ENCODE measurements at places on chromosomes 5 and 9.

- DNase-seq, result no peak
These were observed 3.0 kb upstream of the FAM78A start for GRCh38 chr9:131279196-131279862.

GRCh38 chr9:130398487-130399240 is 46.1 kb upstream of the ASS1 start:
- DNase-seq, result no peak

- no peak for DNase-seq
These were observed 127.7 kb downstream of the C9orf50 start for GRCh38 chr9:129493002-129493705.

DNA sequence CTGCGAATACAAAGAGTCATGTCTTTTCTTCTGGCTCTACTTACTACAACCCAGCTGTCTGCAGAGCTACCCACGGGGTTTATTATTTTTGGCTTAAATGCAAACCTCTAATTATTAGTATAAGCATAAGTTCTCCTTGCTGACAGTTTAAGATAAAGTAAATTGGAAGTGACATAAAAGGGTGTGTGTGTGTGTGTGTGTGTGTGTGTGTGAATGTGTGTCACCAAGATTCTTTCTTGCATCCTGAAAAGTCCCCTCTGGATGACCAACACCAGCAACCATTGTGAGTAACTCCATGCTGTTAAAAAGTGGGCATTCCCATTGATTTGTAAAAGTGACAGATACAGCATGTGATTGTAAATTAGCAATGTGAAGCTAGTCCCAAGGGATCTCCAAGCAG is 803.8 kb upstream of the ZNF608 start:
- DNase-seq, result no peak

GRCh38 chr9:106958955-106959657 is 96.1 kb downstream of the ZNF462 start:
- DNase-seq, result no peak

GRCh38 chr9:22240619-22241018 is 206.0 kb upstream of the DMRTA1 start:
- no peak for DNase-seq

DNA sequence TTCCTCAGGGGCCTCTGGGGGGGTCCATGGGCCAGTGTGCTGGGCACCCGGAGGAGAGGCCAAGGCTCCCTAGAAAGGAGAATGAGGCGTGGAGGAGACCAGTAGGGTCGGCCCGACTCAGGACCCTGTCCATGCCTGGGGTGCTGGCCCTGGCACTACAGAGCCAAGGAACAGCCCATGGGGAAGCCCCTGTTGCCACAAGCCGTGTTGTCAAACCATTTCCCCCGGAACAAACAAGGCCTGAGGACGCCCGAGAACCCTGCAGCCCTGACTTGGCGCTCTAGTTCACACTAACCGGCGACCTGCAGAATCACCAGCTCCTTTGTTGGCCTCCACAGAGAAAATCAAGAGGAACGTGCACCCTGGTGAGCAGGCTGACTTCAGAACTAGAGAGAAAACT is 41.6 kb upstream of the SLC12A7 start:
- DNase-seq, result no peak

GRCh38 chr9:77455312-77455927 is 192.7 kb downstream of the GNA14 start:
- no peak for DNase-seq

DNA sequence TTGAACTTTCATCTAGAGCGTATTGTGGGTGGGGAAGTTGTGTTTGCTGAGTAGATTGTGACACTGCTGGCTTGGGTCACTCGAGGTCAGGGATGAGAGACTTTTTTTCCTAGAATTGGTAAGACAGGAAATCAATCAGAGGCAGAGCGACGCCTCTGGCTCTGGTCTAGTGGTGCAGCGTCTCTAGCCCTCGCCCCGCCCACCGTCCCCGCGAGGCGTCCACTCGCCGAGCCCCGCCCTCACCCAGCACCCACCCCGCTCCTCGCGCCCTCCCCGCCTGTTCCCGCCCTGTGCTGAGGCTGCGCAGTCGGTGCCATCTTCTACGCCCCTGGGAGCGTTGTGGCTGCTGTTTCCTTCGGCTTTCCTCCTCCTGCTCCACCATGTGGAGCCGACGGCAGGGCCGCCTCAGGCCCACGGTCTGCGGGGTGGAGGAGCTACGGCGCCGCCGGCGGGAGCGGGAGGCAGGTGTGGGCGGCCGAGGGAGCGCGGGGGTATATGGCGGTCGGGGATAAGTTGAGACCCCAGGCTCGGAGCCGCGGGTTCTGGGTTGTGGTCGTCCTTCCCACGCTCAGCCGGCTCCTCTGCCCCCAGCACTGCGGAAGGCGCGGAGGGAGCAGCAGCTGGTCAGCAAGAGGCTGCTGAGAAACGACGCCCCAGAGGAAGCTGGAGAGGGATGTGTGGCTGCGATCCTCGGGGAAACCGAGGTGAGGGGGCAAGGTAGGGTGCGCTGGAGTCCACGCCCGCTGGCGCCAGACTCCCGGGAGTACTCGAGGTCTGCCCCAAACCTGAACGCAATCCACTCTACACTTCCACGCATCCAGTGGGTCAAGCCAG is at the start of gene TMCO6:
Gene TMCO6, plus strand, starts transcription at position 304 of the 834 bp plus-strand sequence. Its CDS starts 77 bp downstream, at position 381.
- DNase-seq, result peak; percentile 90

- no peak for DNase-seq
These were observed 706.4 kb downstream of the SEMA5A start for GRCh38 chr5:8839361-8840055.

- peak; percentile 54 for DNase-seq
These were observed 106.6 kb downstream of the SIL1 start for GRCh38 chr5:139091439-139092156.

GRCh38 chr5:154199263-154199662 is 8.7 kb downstream of the GALNT10 start:
- no peak for DNase-seq

DNA sequence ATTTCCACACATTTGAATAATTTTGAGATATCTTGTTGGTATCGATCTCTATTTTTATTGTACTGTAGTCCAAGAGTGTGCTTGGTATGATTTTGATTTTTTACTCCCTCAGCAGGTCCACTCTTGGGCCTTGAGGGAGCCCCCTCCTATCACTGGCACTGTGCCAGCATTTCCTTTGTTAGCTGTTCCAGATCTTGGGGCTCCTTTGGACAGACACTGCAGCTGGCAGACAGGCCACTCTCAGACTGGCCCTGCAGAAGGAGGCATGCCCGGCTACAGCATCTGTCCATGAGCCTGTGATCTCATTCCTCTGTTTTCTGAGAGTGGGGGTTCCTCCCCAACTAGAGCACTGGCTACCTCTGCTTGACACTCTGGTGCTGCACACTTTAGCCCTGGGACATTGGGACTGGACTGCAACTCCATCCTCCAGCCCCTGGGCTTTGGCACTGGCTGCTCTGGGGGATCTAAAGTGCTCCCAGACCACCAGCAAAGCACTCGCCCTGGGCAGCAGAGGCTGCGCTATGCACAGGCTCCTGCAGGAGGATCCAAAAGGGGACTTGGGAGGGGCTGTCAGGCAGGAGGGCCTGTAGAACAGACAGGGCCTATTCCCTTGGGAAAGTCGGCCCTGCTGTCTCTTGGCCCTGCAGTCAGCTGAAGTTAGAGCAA is 271.3 kb upstream of the DMAC1 start:
- no peak for DNase-seq

- DNase-seq, result no peak
These were observed 162.5 kb downstream of the ZNF462 start for GRCh38 chr9:107025260-107026035.

DNA sequence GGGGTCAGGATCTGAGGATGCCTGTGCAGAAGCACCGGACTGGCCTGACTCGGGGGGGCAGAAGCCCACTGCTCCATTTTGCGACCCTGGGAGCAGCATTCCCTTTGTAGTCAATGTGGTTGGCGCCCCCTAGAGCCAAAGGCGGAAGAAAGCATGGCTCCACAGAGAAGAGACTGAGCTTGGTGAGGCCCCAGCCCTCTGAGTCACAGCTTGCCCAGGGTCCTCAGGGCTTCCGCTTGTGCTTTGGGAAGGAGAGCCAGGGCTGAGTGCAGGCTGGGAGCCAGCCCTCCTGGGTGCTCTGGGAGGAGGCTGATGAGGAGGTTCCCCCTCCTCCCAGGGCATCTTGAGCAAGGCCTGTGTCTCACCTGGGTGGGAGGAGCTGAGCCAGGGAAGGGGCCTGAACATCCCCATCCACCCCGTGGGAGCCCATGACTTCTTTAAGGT is 5.5 kb upstream of the AQP3 start:
- peak; percentile 38 for DNase-seq

DNA sequence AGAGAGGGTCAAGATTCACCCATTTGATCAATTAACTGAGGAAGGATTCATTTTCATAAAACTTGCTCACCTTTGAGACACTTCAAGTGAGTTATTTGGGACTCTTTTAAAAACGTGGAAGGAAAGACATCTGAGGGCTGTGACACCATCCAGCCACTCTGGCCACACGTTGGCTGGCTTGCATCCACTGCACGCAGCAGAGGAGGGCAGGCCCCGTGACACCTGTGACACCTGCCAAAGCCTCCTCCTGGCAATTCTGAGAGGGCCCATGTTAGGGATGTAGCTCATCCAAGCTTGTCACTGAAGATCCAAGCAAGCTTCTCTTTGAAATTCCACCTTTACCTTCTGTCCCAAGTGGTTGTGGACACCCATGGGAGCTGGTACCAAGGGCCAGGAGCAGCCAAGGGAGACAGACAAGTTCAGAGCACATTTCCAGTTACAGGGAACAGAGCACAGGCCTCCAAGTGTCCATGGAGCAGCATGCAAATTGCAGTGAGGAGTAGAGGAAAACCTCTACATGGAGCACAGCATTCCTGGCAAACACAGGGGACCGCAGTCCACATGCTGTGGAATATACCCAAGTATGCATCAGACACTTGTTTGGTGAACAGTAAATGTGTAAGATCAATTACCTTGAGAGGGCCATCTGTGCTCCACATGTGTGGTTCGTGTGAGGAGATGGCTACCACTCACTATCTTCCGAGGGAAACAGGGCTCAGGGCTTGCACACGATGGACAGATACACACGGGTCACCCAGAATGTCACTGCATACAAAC is 4.8 kb downstream of the PRSS3 start:
- no peak for DNase-seq

- no peak for DNase-seq
These were observed 167.7 kb downstream of the RGS3 start for GRCh38 chr9:113631137-113631765.

GRCh38 chr5:119309326-119309725 is 46.5 kb upstream of the TNFAIP8 start:
- DNase-seq, result no peak

GRCh38 chr5:94024101-94024500 is 282.7 kb upstream of the POU5F2 start:
- no peak for DNase-seq

- no peak for DNase-seq
These were observed 5.0 kb downstream of the FAM163B start for GRCh38 chr9:133604214-133604613.

Data from NCI-H1092 treated with DMSO at 0.1 percent for 48 hours (cell line).